ENCODE measurements at places on chromosomes 6 and 20.

DNA sequence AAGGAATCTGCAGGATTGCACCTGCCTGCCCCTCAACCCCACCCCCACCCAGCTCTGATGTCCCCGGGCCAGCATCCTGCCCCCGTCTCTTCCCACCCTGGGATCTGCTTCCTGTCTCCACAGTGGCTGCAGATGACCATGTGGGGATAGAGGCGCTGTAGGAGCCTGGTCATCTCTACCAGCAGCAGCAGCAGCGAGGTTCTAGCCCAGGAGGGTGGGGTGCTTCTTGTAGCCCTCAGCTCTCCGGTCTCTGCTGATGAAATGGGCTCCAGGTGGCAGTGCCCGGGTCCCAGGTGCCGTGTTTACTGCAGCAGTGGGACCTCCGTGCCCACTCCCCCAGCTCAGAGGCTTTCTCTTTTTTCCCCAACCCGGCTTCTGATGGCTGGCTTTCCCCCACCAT, 25.2 kb downstream of the CAPN11 start:
- DNase-seq = no peak

- no peak for DNase-seq
Measured at GRCh38 chr6:3644739-3645012, 106.8 kb downstream of the PXDC1 start.

GRCh38 chr6:139161169-139161568, 26.3 kb downstream of the HECA start:
- DNase-seq = peak; percentile 20

- DNase-seq = no peak
Measured at GRCh38 chr6:163695414-163695864, 280.9 kb downstream of the QKI start.

DNA sequence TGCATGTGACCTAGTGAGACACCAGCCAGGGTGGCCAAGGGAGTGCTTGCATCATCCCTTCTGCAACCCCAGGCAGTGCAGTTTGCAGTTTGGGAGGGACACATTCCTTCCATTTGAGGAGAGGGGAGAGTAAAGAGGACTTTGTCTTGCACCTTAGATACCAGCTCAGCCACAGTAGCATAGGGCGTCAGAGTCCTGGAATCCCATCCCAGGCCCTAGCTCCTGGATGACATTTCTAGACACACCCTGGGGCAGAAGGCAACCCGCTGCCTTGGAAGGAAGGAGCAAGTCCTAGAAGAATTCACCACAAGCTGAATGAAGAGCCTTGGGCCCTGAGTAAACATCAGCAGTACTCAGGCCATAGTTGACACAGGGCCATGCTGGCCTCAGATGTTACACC, 680.4 kb upstream of the IMPG1 start:
- no peak for DNase-seq

DNA sequence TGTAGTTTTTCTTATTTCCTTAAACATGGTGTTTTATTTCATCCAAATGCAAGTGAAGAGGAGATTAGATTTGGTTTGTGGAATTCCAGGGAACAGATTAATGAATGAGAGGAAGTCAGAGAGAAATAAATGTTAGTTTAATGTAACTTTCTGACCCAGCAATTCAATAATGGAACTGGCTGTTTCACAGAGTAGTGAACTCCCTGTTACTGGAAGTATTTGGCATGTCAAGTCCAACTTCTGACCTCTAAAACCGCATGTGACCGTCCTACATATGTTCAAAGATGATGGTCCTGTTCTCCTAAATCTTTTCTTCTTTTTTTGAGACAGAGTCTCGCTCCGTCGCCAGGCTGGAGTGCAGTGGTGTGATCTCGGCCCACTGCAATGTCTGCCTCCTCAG, 18.7 kb downstream of the PROCR start:
- DNase-seq = no peak

- peak; percentile 82 for DNase-seq
Measured at GRCh38 chr20:856361-856775, 22.9 kb downstream of the FAM110A start.

DNA sequence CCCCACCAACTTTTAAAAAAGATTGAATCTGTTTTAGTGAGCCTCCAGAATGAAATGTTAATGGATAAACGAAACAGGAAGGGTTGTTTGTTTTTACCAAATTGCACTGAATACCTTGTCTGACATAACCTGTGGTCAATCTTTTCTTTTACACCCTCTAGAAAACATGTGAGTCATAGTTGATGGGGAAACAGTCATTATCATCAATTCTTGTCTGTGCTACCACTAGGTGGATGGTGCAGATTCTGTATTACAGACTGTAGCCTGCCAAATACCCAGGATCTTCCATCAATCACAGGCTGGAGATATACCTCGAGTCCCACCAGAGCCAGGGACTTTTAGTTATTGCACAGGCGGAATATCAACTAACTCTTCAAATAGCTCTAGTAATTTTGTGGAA, 29.5 kb upstream of the PKIB start:
- DNase-seq = no peak

- no peak for DNase-seq
Measured at GRCh38 chr20:37335642-37336368, 10.1 kb upstream of the SRC start.

- DNase-seq = peak; percentile 39
Measured at GRCh38 chr20:34834459-34834893, 9.0 kb upstream of the NCOA6 start.

- no peak for DNase-seq
Measured at GRCh38 chr6:132512342-132512637, 626 bp downstream of the STX7 start.

- no peak for DNase-seq
Measured at GRCh38 chr20:1712634-1713624, 55.4 kb upstream of the SIRPG start.

- peak; percentile 73 for DNase-seq
Measured at GRCh38 chr6:146892613-146893401, 294.0 kb downstream of the ADGB start.

DNA sequence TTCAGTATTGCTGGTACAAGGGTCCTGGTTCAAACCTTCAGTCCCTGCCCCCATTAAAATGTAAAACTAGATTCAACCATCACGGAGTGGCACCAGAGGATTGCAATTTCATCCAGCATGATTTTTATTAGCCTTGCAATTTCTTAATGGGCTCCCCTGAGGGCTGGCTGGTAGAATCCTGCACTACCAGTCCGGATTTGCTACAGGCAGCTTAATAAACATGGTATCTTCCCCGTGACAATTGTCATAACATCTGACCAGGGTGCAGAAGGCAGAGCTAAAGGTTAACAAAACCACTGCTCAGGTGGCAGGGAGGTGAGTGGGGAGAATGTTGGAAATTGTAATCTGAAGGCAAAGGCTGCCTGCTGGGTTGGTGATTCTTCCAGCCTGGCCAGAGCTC, 94.5 kb downstream of the PKHD1 start:
- no peak for DNase-seq

DNA sequence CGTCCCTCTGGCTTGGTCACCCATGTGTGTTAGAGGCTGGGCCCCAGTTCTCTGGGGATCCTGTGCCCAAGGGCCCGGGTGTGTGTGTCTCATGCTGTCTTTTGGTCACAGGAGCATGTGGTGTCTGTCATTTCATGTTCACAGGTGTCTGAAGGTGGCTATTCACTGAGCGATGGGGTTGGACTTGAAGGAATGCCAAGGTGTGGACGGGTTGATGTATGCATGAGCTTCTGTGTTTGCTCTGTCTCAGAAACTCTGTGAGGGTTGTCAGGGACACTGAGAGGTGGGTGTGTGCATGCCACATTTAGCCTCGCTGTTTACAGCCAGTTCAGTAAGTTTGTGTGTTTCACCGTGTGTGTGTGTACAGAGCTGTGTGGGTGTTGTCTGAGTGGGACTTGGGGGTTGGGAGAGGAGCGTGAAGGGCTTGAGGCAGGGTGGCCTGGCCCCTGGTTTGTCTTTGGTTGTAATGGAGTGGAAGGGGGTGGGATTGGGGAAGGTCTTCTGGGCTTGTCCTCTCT, 1.2 kb downstream of the DDR1 start:
- DNase-seq = no peak

- DNase-seq = no peak
Measured at GRCh38 chr20:18511571-18511970, 3.8 kb downstream of the SEC23B start.

DNA sequence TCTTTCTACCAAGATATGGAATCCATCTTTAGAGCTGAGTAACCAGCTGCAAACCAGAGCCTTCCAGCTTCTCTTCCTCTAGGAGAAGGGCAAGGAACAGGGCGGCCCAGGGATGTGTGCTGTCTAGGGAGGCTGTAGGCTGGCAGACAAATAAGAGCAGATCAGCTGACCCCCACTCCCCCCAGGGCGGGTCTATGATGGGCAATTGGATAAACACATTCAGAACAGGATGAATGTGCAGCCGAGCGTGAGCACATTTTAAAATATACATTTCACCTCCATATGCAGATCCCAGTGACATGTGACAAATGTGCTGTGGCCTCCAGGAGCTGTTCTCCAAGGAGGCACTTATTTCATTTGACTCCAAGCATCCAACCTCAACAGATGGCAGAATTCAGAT, 580.1 kb downstream of the PTPRT start:
- no peak for DNase-seq

GRCh38 chr6:104958178-104959025, 1.5 kb downstream of the LIN28B start:
- DNase-seq = no peak

DNA sequence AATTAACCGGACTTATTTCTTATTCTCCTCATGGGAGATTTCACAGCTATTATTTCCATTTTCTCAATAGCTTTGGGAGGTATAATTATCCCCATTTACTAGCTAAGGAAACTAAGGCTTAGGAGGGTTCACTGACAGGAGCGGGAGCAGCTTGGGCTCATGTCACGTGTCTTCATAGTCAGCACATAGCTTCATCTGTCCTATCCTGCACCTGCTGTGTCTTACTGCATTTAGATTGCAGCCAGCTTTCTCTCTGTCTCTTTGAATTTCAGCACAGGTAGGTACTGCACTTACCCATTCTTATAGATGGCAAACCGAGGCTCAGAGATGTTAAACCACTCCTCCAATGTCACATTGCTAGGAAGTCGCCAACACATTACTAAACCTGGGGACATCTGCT, 839.9 kb downstream of the MAFB start:
- no peak for DNase-seq

DNA sequence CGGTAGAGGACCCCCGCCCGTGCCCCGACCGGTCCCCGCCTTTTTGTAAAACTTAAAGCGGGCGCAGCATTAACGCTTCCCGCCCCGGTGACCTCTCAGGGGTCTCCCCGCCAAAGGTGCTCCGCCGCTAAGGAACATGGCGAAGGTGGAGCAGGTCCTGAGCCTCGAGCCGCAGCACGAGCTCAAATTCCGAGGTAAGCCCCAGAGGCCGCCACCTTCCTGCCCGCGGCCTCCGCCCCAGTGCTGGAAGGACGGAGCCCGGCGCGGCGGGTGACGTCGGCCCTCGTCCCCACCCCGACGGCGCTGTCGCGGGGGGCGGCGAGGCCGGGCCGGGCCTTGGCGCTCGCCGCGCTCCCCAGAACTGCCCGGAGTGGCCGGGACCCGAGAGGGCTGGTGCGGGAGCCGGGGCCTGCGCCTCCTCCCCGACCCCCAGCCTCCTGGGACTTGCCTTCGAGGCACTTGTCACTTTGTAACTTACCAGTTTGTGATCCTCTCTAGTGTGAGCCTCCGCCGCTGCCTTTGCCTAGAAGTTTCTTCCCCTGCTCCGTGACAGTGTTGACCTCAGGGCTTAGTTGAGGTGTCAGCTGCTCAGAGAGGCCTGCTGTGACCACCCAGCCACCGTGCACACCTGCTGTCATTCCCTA, 417 bp downstream of the VAPB start:
- peak; percentile 79 for DNase-seq

DNA sequence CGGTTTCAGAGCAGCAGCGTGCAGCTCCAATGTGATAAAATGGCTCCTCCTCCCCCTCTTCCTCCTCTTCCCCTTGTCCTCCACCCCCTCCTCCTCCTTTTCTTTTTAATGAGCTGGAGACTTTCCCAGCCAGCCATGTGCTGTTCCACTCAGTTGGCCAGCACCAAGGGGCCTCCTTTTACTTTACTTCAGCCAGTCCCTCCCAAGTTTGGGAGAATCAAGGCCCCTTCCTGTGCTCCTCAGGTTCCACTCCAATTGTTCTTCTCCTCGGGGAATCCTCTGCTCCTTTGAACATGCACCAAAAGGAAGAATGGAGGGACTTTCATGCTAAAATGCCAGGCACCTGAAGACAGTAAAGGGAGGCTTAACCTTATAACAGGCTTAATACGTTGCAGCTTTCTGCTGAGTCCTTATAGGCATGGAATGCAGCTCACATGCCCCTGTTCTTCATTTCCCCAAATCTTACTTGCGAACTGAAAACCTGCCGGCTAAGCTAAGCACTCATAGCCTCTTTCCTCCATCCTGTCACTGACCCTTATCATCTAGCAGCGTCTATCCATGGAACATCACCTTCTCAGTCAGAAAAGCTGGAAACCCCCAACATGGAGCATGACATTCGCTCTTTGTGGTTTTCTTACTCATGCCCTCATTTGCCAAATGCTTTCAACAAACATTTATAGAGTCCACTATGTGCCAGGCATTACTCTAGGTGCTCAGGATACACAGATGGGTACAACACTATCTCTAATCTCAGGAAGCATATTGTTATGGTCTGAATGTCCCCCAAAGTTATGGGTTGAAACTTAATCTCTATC, 170.6 kb downstream of the PHACTR1 start:
- no peak for DNase-seq

- DNase-seq = peak; percentile 51
Measured at GRCh38 chr20:46040902-46041535, 12.0 kb downstream of the SLC12A5 start.

DNA sequence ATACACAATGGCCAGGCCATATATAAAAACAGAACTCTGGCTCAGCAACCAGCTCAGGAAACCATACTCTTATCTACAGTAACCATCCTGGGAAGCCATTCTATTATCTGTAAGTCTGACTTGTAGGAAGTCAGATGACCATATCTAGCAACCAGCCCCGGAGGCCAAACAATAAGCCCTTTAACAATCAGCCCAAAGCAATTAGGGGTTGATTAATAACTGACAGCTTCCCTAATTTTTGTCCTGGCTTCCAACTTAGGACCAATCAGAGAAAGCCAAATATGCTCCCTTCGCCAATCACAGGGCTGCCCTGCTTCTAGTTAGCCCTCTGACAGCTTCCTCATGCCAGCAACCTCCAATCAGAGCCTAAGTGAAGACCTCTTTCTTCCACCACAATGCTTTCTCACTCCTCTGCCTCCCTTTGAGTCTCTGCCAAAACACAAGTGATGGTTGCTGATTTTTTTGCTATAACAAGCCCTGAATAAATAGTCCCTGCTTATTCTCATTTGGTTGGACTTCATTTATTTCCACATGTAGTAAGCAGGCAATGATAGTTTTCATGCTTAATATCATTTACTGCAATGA, 37.8 kb upstream of the STXBP5 start:
- DNase-seq = no peak

GRCh38 chr20:25148181-25148981, 47.1 kb upstream of the ENTPD6 start:
- peak; percentile 75 for DNase-seq

Measured in AG20443 (cell line).